ENCODE measurements at places on chromosomes 16 and 17.

DNA sequence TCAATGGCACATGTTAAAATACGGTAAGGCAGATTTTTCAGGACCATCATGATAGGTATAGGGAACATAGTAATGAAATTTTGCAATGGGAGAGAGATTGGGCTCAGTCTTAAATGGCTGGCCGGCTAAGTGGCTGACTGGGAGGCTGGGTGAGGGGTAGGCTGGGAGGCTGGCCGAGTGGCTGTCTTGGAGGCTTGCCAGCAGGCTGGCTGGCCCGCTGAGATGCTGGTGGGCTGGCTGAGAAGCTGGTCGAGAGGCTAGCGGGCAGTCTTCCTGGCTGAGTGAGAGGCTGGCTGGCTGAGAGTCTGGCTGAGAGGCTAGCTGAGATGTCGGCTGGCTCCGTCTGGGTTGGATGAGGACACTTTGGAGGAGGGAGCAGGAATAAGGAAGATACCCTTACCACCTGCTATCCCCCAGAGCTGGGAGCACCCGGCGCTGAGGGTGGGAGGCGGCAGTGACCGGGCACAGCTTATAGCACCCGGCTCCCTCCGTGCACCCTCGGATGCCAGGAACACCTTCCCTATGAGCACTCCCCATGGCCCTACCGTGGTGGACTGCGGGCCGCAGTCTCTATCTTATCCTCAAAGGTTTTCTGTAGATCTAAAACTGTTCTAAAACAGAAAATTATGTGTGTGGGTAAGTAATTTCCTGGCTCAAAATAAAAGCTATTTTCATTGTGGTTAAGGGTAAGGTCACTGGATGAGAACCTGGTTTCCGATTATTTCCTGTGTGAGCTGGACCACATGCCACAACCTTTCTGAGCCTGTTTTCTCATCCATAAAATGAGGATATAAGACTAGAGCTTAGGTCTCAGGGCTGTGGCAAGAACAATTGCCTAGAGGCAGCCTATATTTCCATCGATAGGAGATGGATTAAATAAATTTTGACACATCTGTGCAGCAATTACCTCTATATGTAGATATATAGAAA lies 34.5 kb upstream of the TMC5 start:
- DNase-seq = no peak

- no peak for DNase-seq
Observed at GRCh38 chr17:49404906-49405305, 9.8 kb downstream of the PHB1 start.

DNA sequence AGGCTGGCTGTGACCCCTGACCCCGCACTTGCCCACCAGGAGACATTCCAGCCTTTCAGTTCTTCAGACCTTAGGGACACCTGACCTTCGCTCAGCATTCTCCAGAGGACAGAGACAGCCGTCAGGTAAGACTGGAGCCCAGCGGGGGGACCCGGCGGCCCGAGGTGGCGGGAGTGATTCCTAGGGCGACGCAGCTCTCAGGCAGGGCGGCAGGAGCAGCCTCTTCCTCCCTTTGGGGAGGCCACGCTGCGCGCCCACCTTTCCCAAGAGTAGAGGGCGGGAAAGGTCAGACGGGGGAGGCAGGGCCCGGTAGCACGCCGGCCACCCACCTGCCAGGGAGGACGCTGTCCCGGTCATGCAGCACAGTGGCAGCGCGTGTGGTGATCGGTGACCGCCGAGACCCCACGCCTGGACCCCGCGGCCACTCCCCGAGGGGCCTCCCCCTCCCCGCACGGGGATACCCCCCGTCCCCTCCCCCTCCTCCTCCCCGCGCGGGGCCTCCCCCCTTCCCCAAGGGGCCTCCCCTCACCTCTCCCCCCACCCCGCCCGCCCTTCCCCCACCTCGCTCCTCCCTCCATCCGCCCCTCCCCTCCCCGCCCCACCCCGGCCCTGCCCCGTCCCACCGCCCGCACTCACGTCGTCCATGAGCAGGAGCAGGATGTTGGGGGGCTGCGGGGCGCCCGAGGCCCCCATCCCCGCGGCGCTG lies 472 bp downstream of the GALNS start:
- no peak for DNase-seq

GRCh38 chr16:81321039-81321438 lies 6.3 kb downstream of the GAN start:
- DNase-seq = no peak
